Activated naive CD8-positive, alpha-beta T cell treated with anti-CD3 and anti-CD28 coated beads for 36 hours (primary cell): ENCODE measurements at places on chromosomes 11 and 22.
A peak's percentile ranks its signal among the peaks of the same experiment; 100 is the strongest.

DNA sequence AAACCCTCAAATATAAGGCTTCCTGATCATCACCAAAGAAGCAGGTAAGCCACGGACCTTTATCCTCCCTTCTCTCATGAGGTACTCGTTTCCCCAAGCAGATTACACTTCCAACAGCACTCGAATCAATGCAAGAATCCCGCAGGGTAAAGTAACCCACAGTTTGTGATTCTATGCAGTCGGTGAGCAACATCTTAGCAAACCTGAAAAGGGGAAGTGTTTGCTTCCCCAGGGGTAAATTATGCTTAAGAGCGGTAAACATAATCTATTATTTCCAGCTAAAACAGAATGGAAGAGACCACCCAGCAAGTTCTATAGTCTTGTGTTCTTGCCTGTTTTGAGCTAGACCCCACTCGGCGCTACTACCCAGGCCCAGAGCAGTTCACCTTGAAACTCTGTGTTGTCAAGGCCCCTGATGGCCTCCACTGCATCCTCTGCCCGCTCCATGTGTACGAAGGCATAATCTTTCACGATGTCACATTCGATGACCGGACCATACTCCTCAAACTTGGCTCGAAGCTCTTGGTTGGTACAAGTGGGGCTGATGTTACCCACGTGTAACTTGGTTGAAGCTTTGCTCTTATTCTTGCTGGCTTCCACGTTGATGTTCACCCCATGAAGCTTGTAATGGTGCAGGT, 1.3 kb downstream of the RBM4B start:
- no peak for DNase-seq

DNA sequence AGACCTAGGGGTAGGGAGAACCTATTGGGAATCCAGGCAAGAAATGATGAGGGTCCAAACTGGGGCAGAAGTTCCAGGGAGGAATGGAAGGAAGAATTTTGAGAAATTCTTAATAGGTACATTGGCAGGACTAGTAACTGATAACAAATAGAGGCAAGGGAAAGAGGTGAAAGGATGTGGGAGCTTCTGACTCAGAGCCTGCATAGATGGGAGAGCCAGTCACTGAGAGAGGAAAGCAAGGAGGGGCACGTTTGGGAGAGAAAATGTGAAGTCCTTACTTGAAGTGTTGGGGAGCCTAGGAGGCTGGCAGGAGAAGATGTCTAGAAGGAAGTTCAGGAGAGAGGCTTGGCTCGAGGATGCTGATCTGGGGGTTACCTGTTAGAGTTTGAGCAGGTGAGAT, 104.6 kb upstream of the NCAM1 start:
- DNase-seq, result no peak

DNA sequence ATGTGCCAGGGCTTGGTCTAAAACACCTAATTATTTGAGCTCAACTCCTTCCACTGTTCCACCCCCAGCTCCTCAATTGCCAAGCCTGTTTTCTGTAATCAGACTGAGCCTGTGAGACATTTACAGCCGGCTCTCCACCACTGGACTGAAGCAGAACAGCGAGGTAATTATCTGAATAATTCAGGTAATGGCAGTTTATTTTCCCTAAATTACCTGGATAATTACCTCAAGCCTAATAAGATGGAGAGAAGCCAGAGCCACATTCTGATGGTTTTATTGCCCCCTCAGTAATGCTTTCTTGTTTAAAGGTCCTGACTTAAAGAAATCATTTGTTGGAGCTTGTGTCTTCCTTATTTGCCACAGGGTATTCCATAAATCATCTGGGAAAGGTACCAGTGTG, 64.2 kb downstream of the FZD4 start:
- no peak for DNase-seq

GRCh38 chr11:73335204-73335923, 27.3 kb downstream of the ARHGEF17 start:
- DNase-seq, result peak; percentile 69

DNA sequence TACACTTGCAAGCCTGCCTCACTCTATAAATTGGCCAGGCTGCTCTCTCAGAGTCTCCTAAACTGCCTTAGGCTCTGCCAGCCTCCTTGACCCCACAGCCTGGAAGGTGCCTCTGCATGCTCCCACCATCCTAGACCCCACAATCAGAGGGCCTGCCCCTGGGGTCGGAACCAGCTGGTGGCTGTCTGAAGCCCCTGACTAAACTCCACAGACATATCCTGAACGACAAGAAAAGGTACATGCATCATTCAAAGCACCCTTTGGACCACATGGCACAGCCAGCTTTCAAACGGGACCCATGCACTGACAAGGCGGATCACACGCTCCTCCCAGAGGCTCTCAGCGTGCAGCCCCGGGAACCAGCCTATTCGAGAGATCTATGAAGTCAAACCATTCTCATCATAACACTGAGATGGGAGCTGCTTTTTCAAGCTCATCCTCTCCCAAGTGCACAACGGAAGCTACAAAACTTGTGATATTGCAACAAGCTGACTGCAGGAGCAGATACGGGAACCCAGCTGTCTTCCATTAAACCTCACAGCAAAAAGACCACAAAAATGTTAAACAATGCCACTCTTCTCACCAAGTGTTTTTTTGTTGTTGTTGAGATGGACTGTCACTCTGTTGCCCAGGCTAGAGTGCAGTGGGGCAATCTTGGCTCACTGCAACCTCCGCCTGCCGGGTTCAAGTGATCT, 8.1 kb downstream of the SHANK2 start:
- DNase-seq, result no peak

DNA sequence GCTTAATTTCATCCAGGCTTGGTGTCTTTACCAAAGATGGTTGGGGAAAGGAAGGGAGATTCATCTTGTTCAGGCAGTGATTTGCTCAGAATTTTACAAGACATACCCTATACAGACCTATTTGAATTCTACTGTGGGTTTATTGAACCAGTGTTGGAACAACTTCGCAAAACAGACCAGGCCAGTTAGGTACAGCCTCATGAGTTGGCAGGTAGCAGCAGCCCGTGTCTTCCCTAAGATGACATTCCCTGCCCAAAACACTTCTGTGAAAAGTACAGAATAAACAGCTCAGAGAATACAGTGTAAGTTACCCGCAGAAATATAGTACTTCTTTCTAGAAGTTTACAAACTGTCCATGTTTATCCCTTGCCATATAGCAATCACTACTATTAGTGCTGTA, 102.4 kb upstream of the GAL start:
- no peak for DNase-seq

DNA sequence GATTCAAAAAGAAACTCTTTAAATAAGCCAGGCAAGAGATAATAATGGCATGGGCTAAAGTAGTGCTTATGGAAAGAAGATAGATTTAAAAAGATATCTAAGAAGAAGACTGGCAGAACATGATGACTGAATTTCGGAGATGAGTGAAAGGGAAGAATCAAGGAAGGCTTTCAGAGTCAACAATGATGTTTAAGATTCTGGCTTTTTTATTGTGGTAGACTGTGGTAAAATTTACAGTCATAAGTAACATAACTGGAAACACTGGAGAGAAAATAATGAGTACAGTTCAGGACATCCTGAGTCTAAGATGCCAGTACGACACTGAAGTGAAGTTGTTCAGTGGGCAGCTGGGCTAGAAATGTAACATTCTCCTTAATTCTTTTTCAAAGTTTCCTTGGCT, 85.2 kb downstream of the PHF21A start:
- no peak for DNase-seq
